ENCODE measurements at places on chromosomes 5 and 9. TPM values are rescaled to one million over a fixed set of nuclear protein-coding genes. Genes with fewer than 3 reads are reported as not detected.

The LCN10 gene
- not detected for total RNA-seq

The ITK gene
- total RNA-seq: under 0.01 TPM

The TMEM252 gene
- total RNA-seq: not detected

The SPAAR gene
- total RNA-seq: 0.17 TPM

The HAVCR1 gene
- total RNA-seq: not detected

Data from bronchial smooth muscle cell (primary cell).